Naive B cell (primary cell): ENCODE measurements at places on chromosomes 6 and 20. TPM values are rescaled to one million over a fixed set of nuclear protein-coding genes. Genes with fewer than 3 reads are reported as not detected.

DNA sequence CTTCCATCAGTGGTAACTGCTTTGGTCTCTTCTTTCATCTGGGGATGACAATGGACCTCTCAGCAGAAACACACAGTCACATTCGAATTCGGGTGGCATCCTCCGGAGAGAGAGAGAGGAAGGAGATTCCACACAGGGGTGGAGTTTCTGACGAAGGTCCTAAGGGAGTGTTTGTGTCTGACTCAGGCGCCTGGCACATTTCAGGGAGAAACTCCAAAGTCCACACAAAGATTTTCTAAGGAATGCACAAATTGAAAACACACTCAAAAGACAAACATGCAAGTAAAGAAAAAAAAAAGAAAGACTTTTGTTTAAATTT is 6.1 kb downstream of the EDN1 start:
- H3K27ac ChIP-seq, result no peak overlapping the region
- peaks cover 3% of the 10 kb centered on the region for H3K4me1 ChIP-seq
- peaks cover 10% of the 10 kb centered on the region for H3K36me3 ChIP-seq
- no peak for DNase-seq

Gene WFDC10A
- polyA plus RNA-seq, result not detected

GRCh38 chr6:33312361-33313104 is 1.3 kb downstream of the TAPBP start:
- no peaks in the 10 kb centered on the region for H3K27me3 ChIP-seq
- DNase-seq, result peak; percentile 80
- H3K36me3 ChIP-seq, result peaks cover 10% of the 10 kb centered on the region
- H3K27ac ChIP-seq, result peak overlapping the region; percentile 100
- peak overlapping the region; percentile 98 for H3K4me3 ChIP-seq

DNA sequence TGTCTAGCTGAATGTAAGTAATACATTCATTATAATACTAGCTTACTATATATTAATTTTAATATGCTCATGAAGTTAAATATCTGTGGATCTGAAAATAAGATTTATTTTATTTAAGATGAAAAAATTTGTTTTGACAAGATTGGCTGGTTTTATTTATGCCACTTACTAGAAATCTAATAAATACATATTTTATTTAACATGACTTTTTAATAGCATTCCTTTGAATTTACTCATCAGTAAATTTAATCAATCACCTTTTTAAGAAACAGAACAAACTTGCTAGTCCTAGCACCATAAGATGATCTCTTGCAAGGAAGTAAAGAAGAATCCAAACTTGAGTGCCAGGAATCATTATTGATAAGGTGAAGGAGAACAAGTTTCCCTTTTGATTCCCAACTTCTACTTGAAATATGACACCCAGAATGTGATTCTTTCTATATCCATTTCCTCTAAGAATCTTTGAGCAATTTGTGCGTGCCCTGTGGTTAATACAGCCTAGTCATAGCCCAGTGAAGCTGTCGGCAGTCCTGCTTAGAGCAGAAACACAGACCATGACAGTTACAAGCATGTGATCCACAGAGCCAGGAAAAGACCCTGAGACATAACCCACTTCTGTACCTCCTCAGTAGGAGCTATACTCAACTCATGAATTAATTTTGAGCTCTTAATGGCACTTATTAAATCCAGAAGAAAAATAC is 282.3 kb upstream of the QKI start:
- H3K27ac ChIP-seq, result no peak overlapping the region
- no peaks in the 10 kb centered on the region for H3K4me1 ChIP-seq
- no peak for DNase-seq
- H3K36me3 ChIP-seq, result no peaks in the 10 kb centered on the region

DNA sequence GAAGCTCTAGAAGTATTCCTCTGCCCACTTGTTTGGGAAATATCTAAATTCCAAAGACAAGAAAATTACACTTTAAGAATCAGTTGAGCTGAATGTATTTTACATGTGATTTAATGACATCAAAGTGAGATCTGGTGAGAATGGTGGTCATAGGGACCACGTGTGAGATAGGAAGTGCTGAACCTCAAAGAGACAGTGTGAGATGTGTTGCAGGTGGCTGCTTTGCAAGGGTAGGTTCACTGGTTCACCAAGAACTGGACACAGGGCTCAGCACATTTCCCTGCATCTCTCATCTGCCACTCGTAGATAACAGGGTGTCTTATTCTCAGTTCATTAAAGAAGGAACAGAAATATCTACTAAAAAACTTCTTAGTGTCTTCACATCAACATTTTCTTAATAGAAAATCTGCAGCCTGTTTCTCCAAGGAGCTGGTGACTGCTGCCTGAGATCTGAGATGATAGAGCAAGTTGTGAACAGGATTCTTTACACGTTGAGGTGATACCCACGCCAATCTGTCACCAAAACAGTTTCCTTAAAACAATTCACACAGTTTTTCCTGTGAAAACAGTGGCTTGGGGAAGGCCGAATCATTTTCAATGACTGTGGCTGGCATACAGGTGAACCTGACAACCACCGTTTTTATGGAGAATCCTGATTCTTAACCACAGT is 7.2 kb downstream of the CCR6 start:
- peaks cover 51% of the 10 kb centered on the region for H3K36me3 ChIP-seq
- peaks cover 76% of the 10 kb centered on the region for H3K4me1 ChIP-seq
- H3K27me3 ChIP-seq, result no peaks in the 10 kb centered on the region
- peak overlapping the region; percentile 84 for H3K4me3 ChIP-seq
- H3K27ac ChIP-seq, result peak overlapping the region; percentile 92
- DNase-seq, result no peak

Gene PTCRA
- not detected for polyA plus RNA-seq

DNA sequence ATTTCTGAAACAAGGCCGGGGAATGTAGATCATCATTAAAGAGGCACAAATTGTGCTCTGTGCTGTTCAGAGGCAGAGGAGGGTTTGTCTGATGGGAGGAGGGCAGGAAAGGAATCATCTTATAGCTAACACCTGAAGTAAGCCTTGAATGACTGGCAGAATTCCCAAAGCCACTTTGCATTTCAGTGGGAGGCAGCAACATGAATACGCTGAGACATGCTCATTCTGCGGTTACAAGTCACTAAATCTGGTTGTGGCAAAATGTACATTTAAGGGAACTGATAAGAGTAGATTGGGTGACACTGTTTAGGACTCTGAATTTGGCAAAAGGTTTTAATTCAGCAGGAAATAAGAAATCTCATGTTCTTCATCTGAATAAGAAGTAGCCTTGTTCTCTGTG is 4.4 kb upstream of the COL19A1 start:
- peaks cover 39% of the 10 kb centered on the region for H3K36me3 ChIP-seq
- H3K27me3 ChIP-seq, result no peaks in the 10 kb centered on the region
- no peak for DNase-seq
- H3K4me3 ChIP-seq, result no peak overlapping the region
- H3K27ac ChIP-seq, result peak overlapping the region; percentile 58

Gene CYP24A1
- not detected for polyA plus RNA-seq

GRCh38 chr20:8940326-8940725 is 128.6 kb upstream of the PLCB4 start:
- no peak overlapping the region for H3K27ac ChIP-seq
- DNase-seq, result no peak
- no peaks in the 10 kb centered on the region for H3K27me3 ChIP-seq
- H3K4me1 ChIP-seq, result no peaks in the 10 kb centered on the region

DNA sequence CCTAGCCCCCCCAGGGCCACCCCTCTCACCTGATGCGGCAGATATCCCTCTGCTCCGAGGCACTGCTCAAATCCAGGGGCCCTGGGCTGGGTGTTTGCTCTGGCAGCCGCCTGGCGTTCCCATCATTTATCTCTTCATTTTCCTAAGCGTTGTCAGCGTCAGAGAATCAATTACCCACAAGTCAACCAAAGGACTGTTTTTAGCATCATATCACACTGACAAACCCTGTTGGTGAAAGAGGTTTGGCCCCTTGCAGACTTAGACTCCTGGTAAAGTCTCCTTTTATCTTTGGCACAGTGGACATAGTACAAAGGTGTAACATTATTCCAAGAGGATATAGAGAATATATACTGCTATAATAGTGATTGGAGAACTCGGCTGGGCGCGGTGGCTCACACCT is at the start of gene GHRH:
Gene GHRH (minus strand): TSS at position 101 of the 400 bp plus-strand sequence. CDS start 4,925 bp downstream, outside the sequence.
- no peaks in the 10 kb centered on the region for H3K4me1 ChIP-seq
- DNase-seq, result no peak
- no peaks in the 10 kb centered on the region for H3K36me3 ChIP-seq

Gene SLC22A1
- polyA plus RNA-seq, result not detected

DNA sequence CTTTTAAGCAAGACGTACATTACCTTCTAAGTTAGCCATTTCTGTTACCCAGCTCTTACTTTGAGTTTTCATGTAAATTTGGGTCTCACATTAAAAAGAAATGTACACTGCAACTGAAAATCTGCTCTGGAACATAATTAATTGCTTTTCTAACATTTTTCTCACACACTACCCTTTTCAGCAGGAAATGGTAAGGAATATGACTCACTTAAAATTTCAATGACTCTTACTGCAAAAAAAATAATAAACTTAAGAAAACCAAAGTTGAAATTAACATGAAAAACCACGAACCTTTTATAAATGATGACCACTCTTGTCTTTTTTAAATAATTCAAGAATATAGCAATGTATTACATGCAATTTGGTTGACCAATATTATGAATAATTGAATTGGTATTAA is 1.3 kb downstream of the CGA start:
- no peaks in the 10 kb centered on the region for H3K36me3 ChIP-seq
- DNase-seq, result no peak
- H3K27me3 ChIP-seq, result peaks cover 5% of the 10 kb centered on the region
- H3K27ac ChIP-seq, result no peak overlapping the region

- no peak for DNase-seq
- no peaks in the 10 kb centered on the region for H3K4me1 ChIP-seq
- H3K27ac ChIP-seq, result no peak overlapping the region
- H3K27me3 ChIP-seq, result no peaks in the 10 kb centered on the region
- no peak overlapping the region for H3K4me3 ChIP-seq
These were observed 204.5 kb downstream of the HIVEP2 start for GRCh38 chr6:142740449-142740848.

- H3K36me3 ChIP-seq, result no peaks in the 10 kb centered on the region
- H3K4me1 ChIP-seq, result no peaks in the 10 kb centered on the region
- no peak for DNase-seq
- H3K4me3 ChIP-seq, result no peak overlapping the region
These were observed 212.1 kb upstream of the PHACTR1 start for GRCh38 chr6:12504325-12504966.

- peak overlapping the region; percentile 66 for H3K4me3 ChIP-seq
- H3K36me3 ChIP-seq, result no peaks in the 10 kb centered on the region
- DNase-seq, result no peak
- peaks cover 67% of the 10 kb centered on the region for H3K27me3 ChIP-seq
- peaks cover 23% of the 10 kb centered on the region for H3K4me1 ChIP-seq
- no peak overlapping the region for H3K27ac ChIP-seq
These were observed 26.0 kb downstream of the GPX6 start for GRCh38 chr6:28489366-28490204.

Gene HLA-DOB
- 669 TPM for polyA plus RNA-seq

DNA sequence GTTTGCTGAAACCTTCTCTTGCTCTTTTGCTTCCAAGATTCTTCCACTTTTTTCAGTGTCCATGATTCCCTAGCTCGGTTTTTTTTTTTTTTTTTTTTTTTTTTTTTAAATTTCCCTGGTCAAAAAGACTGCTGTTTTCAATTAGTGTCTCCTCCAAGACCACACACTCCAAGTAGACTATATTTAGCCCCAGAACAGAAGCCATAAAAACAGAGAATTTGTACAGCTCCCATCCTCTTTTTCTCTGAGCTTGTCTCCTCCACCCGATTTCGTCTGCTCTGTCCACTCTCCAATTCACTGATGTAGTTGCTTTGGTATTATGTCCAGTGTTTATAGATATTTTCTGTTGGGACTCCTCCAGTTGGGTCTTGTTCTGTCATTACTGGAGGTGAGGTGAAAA is 37.6 kb downstream of the RSPH3 start:
- no peaks in the 10 kb centered on the region for H3K36me3 ChIP-seq
- peak overlapping the region; percentile 45 for H3K27ac ChIP-seq
- no peak for DNase-seq
- H3K4me3 ChIP-seq, result no peak overlapping the region
- H3K27me3 ChIP-seq, result no peaks in the 10 kb centered on the region
- H3K4me1 ChIP-seq, result peaks cover 4% of the 10 kb centered on the region

Gene LAMA2
- polyA plus RNA-seq, result not detected

Gene OR2H2
- polyA plus RNA-seq, result 0.15 TPM

Gene HMGCLL1
- polyA plus RNA-seq, result not detected

DNA sequence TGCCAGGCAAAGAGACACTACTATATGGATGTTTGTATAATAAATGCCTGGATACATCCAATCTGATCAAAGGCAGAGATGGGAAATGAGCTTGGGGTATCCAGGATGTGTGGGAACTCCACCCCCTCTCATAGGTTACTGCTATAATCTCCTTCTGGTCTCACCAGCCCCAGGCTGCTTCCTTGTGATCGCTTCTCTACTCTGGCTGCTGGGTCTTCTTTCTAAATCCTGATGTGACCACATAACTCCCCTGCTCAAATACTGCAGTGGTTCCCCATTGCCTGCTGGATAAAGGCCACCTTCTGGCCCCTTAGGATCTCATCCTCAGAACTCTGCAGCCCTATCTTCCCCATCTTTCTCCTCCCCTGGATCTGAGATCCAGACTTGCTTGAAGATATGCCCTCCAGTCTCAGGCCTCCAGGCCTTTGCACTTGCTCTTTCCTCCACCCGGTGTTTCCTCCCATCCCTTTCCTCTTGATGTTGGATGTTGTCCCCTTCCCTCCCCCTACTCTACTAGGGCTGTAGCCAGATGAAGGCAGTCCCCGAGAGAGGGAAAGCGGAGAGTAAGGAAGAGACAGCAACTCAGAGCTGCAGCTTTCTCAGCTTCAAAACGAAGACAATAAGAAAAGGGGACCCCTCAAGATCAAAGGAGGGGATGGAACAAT is 828 bp upstream of the XKR7 start:
- no peaks in the 10 kb centered on the region for H3K36me3 ChIP-seq
- H3K27me3 ChIP-seq, result peaks cover 50% of the 10 kb centered on the region
- peaks cover 13% of the 10 kb centered on the region for H3K4me1 ChIP-seq
- no peak overlapping the region for H3K27ac ChIP-seq

Gene VGLL2
- polyA plus RNA-seq, result not detected

DNA sequence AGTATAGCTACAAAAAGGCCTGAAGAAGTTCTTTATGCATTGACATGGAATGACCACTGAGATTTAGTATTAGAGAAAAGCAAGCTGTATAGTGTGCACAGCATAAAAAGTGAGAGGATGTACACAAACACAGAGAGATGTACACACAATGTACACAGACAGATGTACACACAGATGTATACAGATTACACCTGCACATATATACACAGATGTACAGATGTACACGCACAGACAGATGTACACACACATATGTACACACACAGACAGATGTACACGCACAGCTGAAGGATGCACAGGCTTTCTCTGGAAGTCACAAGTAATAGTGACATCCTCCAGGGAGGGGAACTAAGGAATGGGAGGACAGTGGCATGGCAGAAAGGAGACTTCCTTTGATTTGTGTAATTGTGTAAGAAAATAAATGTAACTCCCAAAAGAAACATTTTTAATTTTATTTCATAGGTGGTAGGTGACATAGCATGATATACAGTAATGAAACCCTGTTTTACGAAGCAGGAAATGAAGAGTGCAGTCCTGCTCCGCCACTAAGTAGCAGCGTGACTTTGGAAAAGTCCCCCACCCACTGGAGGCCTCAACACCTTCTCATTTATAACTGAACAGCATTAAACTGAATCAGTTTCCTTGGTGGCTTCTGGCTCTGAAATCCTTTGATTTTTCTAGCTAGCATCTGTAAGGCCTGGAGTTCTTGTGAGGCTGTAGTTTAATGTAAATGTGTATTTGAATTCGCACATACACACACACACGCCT is 14.1 kb downstream of the NFATC2 start:
- H3K36me3 ChIP-seq, result no peaks in the 10 kb centered on the region
- peak; percentile 20 for DNase-seq
- peaks cover 90% of the 10 kb centered on the region for H3K4me1 ChIP-seq
- peak overlapping the region; percentile 61 for H3K27ac ChIP-seq

- H3K4me3 ChIP-seq, result no peak overlapping the region
- peaks cover 16% of the 10 kb centered on the region for H3K27me3 ChIP-seq
- DNase-seq, result no peak
- H3K27ac ChIP-seq, result no peak overlapping the region
- no peaks in the 10 kb centered on the region for H3K36me3 ChIP-seq
These were observed 7.0 kb upstream of the NINL start for GRCh38 chr20:25592135-25592852.
